ENCODE measurements at places on chromosomes 3 and 15.

DNA sequence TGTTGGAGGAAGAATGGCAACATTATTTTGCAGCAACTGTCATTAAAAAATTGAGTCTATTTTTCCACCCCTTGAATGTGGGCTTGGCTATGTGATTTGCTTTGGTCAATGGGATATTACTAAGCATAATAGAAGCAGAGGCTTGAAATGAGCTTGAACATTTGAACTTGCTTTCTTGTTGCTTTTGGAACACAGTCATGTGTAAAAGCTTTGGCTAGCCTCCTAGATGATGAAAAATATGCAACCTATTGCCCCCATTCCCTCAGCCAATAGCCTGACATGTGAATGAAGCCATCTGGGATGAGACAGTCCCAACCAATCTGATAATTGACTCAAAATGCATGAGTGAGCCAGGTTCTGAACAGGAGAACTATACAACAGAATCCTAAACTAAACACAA lies 78.4 kb downstream of the PLSCR2 start:
- DNase-seq = no peak

DNA sequence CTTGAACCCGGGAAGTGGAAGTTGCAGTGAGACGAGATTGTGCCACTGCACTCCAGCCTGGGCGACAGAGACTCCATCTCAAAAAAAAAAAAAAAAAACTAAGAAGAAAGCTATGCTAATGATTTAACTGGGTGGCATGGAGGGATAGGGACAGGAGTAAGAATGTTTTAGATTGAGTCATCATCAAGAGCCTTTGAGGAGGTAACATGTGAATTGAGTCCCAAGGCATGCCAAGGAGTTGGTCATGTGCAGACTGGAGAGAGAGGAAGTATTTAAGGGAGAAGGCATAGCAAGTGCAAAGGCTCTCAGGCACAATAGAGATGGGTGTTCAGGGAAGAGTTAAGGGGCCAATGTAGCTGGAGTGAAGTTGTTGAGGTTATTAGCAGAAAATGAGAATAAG lies 9.1 kb downstream of the BNC1 start:
- DNase-seq = no peak

- no peak for DNase-seq
These were observed 85.7 kb downstream of the MSL2 start for GRCh38 chr3:136110481-136110880.

- no peak for DNase-seq
These were observed at the start of gene LRRC15 for GRCh38 chr3:194369522-194370279. Gene LRRC15 (minus strand): TSS chr3:194369743. CDS start chr3:194361043, 8,700 bp downstream.

- DNase-seq = no peak
These were observed 202.9 kb downstream of the VPS13C start for GRCh38 chr15:61857169-61857829.

- DNase-seq = no peak
These were observed 24.9 kb downstream of the HACL1 start for GRCh38 chr3:15576475-15576874.

DNA sequence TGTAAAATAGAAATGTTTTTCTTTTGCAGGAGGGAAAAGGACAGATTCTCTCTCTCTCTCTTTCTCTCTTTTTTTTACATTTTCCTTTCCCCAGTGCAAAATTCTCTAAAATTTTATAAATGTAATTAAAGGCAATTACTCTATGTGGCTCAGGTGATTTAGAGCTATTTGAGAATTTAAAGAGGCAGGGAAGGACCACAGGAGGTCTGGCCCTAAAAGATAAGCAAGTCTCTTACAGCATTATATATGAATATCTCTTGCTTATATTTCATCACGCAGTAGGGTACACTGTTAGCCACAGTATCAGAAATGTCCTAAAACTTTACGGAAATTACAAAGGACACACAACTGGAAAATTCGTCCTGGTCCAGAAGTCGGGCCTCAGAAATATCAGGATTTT lies 70.5 kb upstream of the PPIB start:
- DNase-seq = no peak

GRCh38 chr15:100570275-100570674 lies 31.7 kb downstream of the LINS1 start:
- DNase-seq = no peak

DNA sequence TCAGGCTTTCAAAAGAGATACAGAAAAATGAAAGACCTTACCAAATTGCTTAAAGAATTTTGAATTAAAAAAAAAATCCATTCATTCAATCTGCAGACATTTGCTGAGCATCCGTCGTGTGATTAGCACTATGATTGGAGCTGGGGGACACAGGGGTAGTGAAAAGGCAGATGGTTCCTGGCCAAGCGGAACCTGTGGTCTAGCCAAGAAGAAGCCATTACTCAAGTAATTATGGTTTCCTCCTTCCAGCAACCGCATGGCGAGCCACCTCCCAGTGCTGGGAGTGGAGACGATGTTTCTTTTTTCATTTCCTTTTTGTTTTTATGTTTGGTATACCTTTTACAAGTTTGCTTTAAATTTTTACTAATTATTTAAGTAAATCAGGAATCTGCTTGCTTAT lies 140.2 kb downstream of the CACNA2D3 start:
- DNase-seq = no peak

DNA sequence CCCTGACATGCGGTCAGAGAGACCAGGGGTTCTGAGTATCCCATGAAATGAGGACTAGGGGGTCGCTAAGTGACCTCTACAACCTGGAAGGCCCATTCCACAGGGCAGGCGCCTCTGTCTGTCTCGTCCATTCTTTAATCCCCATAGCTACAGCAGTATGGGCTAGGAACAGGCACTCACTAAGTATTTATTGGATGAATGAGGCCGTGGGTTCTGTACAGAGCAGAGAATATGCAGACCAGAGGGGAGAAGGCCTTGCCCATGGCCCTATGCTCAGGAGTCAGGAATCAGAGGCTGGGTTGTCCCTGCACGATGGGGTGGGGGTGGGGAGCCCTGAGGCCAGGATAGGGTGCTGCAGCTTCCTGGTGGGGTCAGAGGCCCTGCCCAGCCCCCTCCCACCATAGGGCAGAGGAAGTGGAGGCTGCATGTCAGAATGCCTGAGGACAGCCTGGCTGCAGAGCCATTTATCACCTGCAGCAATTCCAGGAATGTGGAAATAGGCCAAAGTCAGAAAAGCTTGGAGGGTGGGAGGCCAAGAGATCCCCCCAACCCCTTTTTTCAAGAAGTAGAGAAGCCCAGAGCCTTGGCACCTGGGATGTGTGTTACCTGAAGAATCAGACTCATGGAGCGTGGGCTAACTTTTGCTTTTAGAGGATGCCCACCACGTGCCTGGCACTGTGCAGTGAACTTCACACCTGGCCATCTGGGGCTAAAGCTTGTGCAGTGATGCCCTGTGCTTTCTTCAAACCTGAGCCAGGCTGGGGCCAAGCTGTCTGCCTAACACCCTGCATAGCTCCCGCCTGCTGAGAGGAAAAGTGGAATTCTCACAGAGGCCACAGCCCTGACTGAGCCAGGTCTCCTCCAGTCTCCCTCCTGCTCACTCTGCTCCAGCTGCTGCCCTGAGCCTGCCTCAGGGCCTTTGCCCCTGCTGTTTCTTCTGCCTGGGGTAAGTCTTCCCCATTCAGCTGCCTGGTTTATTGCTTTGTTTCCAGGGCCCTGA lies 109.4 kb downstream of the WNT7A start:
- DNase-seq = no peak

DNA sequence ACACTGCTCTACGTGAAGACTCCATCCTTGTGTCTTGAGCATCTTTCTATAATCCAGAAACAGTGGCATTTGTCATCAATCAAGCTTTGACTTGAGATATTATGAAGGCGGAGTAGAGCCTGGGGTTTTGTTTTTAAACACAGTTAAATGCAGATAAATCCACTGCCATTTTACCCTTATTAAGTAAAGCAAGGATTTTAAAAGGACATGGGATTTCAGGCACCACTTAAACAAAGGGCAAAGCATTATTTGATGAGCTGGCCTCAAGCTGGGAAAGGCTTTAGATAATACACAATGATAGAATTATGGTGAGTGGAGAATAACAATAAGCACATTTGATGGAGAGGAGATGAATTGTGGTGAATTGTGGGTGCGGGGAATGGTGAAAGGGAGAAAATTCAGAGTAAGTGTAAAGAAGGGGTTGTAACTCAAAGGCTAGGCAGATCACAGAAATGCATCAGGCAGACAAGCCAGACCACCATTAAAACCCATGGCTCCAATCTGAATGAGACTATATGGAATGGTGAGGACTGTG lies 54.9 kb upstream of the GLCE start:
- DNase-seq = no peak

- no peak for DNase-seq
These were observed 435.2 kb upstream of the SUCLG2 start for GRCh38 chr3:68089572-68090011.
